H7 (cell line): ENCODE measurements at places on chromosomes 12 and 14. TPM values are rescaled to one million over a fixed set of nuclear protein-coding genes. Genes with fewer than 3 reads are reported as not detected.

DNA sequence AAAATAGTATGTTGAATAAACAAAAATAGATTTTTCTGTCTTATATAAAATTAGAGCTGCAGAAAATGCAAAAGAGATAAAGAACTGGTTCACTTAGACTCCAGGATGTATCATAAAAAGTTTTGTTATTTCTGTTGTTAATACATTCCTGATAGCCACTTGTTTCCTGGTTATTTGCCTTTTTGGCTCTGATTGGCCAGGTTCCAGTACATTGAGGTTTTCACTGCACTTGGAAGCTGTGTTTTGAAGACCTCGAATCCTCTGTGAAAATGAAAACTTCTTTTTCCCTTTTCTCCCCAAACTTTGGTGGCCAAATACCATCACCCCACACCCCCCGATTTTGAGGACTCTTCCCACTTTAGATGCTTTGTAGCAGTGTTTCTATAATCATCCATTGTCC lies 525.3 kb downstream of the MED13L start:
- DNase-seq = no peak

DNA sequence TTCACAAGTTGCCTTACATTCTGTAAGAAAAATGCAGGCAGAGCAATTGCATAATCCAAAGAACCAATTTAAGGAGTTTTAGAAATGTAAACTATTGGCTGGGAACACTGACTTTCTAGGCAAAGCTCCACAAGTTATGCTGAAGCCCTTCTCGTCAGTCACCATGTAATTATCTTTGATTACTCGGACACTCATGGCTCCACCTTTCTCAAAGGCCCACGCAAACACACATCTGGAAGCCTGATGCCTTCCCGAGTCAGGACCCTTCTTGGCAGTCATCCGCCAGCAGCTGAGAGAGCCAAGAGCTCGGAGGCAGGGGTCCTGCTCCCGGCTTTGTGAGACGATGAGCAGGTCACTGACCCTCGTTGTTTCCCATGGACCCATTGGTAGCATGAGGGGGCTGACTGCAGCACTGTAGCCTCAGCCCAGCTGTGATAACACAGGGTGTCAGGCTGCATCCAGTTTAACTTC lies 202.2 kb downstream of the TMEM132D start:
- DNase-seq = no peak

The CISTR gene
- total RNA-seq = not detected in 2 replicates

The OVCH1 gene
- not detected in 2 replicates for total RNA-seq

The LYZ gene
- not detected in 2 replicates for total RNA-seq

GRCh38 chr14:37746140-37746832 lies 150.9 kb downstream of the TTC6 start:
- DNase-seq = no peak

GRCh38 chr12:118900993-118901392 lies 80.3 kb upstream of the SRRM4 start:
- no peak for DNase-seq

DNA sequence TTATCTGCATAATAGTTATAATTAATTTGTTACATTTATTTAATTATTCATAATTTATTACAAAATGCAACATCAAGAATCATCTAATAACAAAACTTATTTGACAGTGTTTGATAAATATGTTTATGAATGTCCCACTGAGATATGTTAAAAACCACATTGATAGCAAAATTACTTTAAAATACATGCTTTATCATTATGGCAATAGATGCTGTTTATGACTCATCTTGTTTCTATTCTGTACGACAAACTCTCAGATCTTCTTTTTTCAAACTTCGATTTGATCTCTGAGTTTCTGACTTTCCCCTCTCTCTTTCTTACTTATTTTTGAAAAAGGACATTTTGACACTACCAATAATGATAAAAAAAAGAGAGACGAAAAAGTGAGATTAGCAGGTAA lies 56.8 kb upstream of the LRRK2 start:
- DNase-seq = no peak

The SLIRP gene
- total RNA-seq = 463 and 519 TPM in 2 replicates

- DNase-seq = no peak
These were observed 94.8 kb downstream of the POLR3B start for GRCh38 chr12:106452309-106452708.

- no peak for DNase-seq
These were observed 47.8 kb downstream of the TESC start for GRCh38 chr12:117051380-117051779.

GRCh38 chr12:121124402-121125109 lies 8.1 kb upstream of the P2RX7 start:
- no peak for DNase-seq

GRCh38 chr12:42474391-42474790 lies 115.2 kb downstream of the PRICKLE1 start:
- DNase-seq = no peak

GRCh38 chr12:122643207-122643805 lies 59.9 kb downstream of the HCAR2 start:
- no peak for DNase-seq
